ENCODE measurements at places on chromosomes 12 and 14.

DNA sequence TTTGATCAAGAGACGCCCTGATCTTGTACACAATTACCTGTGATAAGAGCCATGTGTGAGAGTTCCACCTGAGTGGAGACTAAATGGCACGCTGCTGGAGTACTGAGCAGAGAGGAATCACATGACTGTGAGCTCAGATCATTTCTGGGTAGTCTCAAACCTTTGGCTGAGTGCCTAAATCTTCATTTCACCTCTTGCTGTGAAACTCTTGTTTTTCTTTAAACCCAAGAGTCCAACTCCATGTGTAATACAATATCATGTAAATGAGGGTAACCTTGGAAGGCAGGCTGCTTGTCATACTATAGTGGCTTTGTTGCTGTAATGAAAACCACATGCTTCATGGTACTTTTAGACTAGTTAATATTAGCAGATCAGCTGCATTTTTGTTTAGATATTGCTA lies 156.9 kb downstream of the CAND1 start:
- no peak for DNase-seq

DNA sequence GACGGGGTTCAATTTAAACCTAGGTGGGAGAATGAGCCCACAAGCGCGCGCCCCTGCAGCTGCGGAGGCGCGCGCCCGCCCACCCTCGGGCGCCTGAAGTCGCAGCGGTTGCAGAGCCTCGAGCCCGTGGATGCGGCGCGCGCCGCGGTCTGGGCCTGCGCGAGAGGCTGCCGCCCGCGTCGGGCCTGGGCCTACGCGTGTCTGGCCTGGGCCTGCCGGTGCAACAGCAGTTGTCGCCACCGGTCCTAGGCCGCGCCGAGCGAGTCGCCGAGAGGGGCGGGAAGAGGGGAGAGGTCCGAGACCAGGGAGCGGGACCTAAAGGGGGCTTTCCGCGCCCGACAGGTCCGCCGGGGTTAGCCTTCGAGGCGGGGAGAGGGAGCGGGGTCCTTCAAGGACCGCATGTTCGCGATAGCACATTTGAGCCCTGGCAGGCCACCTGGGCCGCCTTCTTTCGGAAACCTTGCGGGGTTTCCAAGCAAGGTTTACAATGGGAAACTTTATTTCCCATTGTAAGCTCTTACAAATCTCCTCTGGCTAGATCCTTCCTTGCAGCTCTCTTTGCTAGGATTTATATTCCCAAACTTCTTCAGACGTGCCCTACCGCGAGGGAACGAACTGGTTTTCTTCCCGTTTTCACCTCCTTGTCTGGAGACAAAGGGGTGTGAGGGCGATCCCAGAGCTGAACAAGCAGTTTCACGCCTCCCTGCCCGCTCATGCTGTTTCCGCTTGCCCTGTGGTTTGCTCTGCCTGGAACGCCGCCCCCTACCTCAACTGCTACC lies 6.8 kb downstream of the SIX6 start:
- DNase-seq, result no peak

DNA sequence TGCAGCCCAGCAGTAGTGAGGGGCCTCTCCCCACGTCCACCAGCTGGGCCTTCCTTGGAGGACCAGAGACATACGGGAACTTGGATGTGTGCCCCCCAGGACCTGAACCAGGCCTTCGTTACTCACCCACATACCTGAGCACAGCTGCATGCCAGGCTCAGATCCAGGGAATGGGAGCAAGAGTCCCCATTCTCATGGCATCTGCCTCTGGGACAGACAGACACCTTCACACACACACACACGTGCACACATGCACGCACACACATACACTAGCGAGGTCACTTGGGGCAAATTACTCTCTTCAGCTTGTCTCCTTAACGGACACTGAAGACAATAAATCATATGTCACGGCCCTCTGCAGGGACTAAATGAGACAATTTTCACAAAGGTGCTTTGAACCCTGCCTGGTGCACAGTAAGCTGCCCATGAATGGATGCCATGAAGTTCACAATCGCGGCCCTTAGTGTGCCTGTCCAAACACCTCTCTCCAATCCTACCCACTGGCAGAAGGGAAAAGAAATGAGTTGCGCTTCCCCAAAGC lies 5.7 kb downstream of the SCARB1 start:
- DNase-seq, result no peak

DNA sequence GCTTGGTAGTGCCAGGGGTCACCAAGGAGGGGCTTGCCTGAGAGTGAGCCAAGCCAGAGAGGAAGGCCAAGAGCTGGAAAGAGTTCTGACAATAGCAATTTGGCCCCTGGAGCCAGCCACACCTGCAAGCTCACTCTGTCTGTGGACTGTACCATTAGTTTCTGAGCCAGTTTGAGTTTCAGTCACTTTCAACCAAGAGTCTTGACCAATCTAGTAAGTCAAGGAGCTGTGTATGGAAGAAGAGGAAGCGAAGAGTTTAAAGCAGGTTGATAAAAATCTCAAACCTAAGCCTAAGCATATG lies 38.5 kb downstream of the NT5DC3 start:
- no peak for DNase-seq

DNA sequence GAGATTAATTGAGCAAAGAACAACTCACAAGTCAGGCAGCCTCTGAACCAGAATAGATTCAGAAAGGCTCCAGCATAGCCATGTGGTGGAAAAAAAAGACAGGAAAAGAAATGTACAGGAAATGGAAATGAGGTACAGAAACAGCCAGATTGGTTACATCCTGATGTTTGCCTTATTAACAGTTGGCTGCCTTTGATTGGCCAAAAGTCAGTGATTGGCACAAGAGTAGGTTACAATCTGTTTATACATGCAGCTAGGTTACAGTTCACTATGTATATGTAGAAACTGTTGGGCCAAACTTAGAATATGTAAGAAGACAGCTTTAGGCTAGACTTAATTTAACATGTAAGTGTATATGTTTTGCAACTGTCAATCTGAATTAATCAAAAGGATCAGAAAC lies 118.9 kb downstream of the UNC79 start:
- no peak for DNase-seq
